ENCODE measurements at places on chromosomes 6 and 20.

- no peak for DNase-seq
These were observed 47.5 kb downstream of the TRAM2 start for GRCh38 chr6:52529311-52529710.

DNA sequence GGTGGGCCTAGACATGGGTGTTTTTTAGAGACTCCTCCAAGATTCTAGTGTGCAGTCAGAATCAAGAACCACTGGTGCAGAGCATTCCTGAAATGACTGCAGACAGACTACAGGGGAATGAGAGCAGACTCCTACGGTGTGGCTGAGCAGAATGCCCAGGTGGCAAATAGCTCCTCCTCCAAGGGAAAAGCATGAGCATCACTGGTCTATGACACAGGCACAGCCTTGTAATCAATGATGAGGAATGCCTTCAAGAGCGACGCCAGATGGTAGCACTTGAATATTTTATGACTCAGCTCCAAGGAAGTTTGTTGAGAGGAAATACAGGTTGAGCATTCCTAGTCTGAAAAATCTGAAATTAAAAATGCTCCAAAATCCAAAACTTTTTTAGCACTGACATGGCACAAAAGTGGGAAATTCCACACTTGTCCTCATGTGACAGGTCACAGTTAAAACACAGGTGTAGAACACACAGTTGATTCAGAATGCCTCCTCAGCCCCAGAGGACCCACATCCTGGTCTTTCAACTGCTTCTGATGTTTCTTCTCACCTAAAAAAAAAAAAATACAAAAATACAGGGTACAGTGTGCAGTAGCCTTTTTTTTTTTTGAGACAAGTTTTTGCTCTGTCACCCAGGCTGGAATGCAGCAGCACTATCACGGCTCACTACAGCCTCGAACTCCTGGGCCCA is 10.6 kb upstream of the FAM8A1 start:
- no peak for DNase-seq

- DNase-seq = no peak
These were observed 31.6 kb upstream of the PNRC1 start for GRCh38 chr6:89048985-89049384.

- DNase-seq = no peak
These were observed 72.6 kb downstream of the REV3L start for GRCh38 chr6:111410371-111410770.

DNA sequence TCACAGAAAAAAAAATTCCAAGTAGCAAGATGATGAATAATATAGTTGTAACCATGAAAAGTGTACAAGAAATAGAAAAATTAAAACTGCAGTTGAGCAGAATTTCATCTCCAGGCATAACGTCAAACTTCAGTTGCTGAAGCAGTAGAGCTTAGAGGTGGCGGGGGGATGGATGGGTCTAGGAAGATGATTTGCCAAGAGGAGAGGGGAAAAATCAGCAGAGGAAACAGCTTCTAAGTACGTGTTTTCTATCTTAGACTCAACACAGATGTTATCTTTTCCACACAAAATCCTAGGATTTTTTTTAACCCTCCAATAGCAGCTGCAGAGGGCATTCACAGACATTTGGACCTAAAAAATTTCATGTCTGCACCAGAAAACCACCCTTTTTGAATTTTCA is 136.0 kb downstream of the OPN5 start:
- no peak for DNase-seq

DNA sequence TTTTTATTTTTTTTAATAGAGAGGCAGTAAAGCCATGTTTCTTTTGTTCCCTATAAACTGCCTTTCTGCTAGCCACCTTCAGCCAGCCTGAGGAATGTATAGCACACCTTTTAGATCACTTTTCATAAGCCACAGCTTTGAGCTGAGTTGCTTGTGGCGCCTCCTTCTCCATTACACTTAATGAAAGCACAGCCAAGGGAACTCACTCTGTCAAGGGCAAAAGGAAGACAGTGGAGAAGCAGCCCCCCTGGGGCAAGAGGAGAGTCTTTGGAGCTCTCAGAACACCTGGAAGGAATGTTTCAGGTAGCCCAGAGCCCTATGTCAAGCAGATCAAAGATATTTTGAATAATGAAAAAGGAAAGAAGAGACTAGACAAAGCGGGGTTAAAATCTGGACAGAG is 235.1 kb downstream of the CLIC5 start:
- no peak for DNase-seq

DNA sequence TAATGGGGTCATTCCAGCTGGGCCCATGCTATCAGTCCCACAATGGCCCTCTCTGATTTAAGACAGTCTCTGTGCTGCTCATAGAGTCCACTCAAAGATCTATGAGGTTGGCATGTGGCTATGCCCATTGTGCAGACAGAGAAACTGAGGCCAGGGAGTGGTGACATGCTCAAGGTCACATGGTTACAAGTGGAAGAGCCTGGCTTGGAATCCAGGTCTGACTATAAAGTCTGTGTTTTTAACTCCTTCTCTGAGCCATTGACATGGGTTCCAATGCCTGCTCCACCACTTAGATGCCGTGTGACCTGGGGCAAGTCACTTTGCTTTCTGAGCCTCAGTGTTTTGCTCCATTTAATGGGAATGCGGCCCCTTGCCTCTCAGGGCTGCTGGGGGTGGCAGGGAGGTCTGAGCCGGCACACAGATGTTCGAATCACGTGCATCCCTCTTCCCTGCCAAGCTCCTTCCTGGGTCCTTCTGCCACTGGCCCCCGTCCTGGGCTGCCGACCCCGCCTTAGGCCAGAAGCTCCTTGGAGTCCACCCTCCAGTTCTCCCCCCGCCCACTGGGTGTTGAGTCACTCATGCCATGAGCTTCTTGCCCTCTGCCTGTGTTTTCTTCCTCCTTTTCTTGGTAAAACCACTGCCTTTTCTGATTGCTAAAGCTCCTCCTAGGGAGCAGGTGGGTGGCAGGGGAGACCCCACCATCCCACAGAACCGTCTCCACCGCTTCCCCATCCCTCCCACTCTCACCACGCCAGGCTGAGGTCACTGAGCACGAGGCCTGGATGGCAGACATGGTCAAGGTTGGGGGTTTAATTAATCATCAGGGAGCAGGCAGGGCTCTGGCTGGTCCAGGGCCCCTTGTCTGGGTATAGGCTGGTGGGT is 35.7 kb downstream of the CEBPB start:
- no peak for DNase-seq

GRCh38 chr6:169869301-169869700 is 117.9 kb downstream of the ERMARD start:
- DNase-seq = no peak

DNA sequence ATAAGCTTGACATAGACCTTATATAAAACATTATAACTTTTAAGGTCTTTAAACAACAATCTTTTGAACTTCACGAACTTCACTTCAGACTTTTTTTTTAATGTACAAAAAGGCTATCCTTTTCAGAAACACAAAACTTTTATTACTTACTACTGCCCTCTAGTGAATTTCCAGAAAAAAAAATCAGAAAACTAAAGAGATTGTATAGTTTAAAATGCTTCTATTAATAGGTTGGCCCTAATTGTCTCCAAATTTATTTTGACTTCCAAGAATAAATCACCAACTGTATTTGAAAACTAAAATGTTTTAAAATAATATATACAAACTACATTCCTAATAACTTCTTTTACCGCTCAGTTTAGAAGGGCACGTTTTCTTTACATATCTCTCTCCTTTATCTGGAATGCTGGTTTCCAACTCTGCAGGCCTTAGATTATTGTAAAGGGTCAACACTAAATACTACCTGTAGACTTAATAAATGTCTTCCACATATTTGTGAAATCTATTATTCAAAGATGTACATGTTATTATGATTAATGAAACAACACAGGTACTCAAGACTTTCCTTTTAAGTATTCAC is 66.8 kb downstream of the LMBRD1 start:
- DNase-seq = no peak

DNA sequence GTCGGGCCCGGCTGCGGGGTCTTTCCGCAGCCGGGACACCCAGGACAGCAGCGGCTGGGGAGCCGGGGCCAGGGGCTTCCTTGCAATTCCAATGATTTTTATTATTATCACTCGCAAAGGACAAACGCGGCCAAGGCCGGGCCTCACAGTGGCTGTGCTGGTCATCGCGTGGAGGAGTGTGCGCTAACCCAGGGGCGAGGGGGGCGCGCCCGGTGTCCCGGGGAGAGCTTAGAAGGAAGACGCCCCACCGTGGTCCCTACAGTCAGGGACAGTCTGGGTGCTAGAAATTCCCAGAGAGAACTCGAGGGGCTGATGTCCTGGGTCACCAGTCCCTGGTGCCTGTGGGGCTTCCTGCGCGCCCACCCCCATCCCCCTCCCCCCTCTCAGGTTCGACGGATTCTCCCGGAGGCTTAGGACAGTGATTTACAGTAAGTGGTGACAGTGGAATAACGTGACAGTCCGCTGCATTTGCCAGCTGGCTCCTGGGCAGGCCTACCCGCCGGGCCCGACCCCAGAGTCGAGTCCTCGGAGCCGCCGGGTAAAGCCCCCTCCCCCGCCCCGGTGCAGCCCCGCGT is 9.5 kb downstream of the FOXC1 start:
- DNase-seq = no peak

- DNase-seq = no peak
These were observed 58.2 kb downstream of the IRF4 start for GRCh38 chr6:449486-450419.

DNA sequence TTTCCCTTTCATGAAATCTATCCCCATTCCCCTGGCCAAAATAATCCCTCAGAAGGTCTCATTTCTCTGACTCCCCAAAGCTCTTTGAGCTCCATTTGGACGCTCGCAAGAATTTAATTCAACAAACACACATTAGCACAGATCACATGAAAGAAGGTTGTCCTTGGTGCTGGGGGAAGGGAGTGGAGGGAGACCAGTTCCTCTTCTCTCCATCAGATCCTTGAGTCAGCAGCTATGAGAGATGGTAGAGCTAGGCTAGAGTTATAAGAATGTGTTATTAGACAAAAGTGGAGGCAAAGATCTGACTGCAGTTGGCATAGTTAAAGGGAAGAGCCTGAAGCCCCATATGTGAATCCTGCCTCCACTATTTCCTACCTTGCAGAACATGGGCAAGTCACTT is 184.2 kb upstream of the CDYL start:
- no peak for DNase-seq

- no peak for DNase-seq
These were observed 36.6 kb downstream of the CRISP2 start for GRCh38 chr6:49676671-49677281.

DNA sequence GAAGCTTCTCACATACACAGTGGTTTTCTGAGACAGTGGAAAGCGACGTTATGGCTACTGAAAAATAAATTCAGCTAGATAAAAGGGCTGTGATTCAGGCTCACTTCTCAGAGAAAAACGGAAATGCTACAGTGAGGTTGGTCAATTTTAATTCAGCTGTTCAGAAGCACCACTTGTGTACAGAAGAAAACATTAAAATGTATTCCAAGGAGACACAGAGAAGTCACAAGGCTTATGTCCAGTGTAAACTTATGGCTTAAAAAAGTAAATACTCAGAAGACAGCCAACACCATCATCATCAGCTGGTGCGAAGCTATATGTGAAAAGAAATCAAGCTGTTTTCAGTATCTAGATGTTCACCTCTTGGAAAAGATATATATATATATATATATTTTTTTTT is 68.6 kb downstream of the ABHD12 start:
- DNase-seq = no peak

DNA sequence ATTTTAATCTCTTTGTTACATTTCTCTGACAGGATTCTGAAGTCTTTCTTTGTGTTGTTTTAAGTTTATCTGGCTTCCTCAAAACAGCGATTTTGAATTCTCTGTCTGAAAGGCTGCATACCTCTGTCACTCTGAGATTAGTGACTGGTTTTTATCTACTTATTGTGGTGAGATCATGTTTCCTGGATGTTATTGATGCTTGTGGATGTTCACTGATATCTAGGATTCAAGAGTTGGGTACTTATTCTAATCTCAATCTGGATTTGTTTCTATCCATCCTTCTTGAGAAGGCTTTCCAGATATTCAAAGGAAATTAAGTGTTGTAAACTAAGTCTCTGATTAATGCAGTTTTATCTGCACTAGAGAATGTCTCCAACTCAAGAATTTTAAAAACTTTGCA is 1076.1 kb upstream of the ADGRB3 start:
- no peak for DNase-seq

DNA sequence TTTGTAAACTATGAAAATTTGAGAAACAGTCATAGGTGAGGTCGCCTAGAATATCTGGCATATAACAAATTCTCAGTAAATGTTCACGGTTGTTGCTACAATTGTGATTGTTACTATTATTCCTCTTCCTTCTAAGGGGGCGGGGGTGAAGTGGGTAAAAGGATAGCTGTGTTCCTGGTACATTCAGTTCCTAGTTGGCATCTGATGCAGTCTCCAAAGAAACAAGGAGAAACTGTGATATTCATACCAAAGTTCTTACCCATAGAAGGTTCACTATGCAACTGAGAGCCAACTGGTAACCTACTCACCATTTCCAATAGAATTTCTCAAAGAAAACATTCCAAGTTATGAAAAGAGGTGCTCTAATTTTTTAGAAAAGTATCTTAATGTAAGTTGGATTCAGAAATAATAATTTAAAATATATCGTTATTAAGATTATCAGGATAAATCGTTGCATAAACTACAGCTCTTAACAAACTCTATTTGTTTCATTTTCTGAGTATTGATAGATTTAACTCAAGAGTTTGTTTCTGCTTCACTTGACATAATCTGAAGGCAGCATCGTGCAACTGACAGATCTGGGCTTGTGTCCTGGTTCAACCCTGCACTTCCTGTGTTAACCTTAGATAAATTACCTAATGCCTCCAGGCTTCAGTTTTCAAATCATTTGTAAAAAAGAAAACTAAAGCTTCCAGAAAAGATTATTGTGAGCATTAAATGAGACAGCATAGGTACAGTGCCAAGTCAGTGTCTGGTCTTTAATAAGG is 13.3 kb upstream of the MAP7 start:
- DNase-seq = no peak

- DNase-seq = no peak
These were observed 19.2 kb upstream of the BPIFB1 start for GRCh38 chr20:33263784-33264183.

DNA sequence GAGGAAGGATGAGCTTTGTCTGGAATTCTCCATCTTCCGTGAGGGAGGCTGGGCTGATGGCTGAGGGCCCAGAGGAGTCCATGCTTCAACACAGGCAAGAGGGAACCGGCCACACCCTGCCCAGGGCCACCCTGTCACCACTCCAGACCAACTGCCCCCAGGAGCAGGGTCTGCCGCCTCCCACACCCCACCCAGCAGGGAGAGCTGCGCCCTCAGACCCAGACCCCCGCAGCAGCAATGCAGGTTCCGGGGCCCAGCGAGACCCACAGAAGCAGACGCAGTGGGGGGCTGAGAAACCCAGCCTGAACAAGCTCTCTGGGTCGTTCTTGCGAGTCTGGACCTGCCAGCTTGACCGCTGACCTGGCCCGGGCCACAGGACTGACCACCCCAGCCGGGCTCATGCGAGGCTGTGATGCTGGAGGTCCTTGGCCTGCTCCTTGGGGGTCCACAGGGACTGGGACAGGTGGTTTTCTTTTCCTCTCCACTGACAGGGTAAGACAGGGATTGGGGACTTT is 25.0 kb downstream of the FRMD1 start:
- DNase-seq = no peak

GRCh38 chr6:13629459-13630116 is 14.5 kb downstream of the NOL7 start:
- DNase-seq = no peak

GRCh38 chr20:9886227-9886626 is 47.4 kb upstream of the PAK5 start:
- no peak for DNase-seq
